ENCODE measurements at places on chromosomes 11 and 22.

DNA sequence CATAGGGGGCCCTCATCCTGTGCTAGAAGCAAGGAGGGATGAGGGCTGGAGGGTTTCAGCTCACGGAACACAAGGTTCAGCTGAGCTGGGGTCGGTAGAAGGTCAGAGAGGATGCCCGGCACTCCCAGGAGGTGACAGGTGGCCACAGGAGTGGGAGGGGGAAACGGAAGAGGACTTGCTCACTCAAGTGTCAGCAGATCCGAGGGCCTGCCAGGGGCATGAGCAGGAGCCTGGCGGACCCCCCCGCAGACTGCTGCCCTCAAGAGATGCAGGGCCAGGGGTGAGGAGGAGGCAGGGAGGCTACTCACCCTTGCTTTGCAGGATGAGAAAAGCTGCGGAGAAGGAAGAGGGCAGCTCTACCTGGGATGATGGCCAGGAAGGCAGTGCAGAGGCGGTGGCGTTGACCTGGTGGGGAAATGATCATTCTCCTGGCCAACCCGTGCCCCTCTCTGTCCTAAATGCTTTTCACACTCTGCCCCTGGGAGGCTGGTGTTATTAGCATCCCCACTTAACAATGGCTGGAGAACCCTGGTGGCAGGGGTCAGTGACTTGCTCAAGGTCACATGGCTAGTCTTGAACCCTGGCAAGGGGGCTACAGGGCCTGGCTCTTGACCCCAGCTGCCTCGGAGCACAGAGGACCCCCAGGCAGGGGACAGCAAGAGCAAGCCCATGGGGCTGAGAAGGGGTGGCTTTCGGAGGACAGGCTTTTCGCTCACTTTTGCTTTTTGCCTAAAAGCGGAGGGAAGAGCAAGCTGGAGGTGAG, 30.1 kb upstream of the CSNK1E start:
- DNase-seq = no peak

DNA sequence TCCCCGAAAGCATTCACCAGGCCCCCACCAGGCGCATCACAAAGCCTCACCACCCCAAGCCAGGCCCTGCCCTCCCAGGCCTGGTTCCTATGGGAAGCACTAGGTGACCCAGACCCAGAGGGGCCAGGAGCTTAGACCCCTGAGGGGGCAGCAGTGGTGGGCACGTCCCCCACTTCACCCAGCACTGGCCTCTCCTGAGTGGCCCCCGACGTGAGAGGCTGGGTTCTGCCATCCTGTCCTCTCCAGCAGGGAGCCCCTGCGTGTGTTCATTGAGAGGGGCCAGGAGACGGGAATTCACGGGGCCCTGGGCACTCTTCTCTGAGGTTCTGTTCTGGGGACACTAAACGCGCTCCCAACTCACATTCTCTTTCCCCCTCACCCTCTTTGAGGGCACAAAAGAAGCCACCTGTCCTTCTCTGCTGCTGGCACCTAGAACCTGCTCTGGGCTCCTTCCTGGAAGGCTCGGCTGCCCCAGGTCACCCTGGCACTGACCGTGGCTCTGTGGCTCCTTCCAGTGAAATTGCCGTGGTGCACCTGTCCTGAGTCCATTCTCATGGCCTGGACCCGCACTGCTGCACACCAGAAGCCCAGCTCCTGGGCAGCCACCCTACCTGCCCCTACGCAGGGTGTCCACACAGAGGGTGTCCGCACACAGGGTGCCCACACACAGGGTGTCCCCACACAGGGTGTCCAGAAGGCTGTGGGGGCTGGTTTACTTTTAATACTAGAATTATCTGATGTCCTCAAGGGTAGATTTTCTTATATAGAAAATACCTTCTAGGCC, 12.2 kb downstream of the PTDSS2 start:
- no peak for DNase-seq

DNA sequence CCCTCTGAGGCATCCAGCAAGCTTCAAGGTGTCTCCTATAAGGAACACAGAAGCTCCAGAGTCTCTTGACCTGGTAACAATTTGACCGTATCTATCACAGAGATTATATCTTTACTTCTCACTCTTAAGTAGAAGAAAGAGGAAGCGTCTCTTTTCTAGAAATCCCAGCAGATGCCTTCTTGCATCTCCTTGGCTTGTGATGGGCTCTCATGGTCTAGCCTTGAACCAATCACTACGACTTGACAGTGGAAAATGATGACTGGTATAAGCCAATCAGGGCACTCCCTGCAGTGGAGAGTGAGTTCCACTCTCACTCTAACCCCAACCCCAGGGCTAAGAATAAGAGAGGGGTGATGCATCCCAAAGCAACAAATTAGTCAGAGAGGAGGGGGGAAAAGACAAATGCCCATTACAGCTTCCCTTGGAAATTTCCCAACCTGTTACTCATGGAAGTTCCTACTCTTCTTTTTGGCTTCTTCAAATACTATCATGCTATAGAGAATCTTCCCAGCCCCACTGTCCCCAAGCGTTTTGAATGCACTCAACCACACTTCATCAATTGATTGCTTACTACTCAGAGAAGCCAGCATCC, 293.5 kb downstream of the MN1 start:
- DNase-seq = no peak

- peak; percentile 32 for DNase-seq
These were observed 405 bp downstream of the SFI1 start for GRCh38 chr22:31496735-31497146.

DNA sequence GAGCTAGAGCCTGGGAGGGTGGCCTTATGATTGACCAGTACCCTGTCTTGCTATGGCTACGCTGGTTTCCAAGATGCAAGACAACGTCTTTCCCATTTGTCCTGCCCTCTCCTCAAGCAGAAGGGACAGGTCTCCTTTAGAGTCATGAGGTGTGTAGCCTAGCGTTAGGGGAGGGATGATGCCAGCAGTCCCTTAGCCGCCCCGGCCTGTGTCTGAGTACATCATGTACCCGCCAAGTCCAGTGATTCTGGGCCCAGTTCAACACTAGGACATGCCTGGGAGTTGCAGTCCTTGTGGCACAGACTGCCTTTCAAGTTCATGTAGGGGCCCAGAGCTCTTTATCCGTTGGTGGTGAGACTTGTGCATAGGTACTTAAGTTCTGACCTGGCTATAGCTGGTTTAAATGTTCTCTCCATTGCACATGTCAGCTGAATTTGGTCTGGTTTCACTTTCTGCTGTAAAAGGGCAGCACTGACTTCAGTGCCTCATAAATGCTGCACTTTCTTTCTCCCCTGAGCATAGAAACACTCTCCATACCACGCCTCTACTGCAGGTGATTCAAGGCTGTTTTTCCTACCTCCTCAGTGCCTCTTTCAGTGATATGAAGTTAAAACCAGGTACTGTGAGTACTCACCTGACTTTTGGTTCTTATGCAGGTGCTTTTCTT, 151.1 kb downstream of the METTL15 start:
- no peak for DNase-seq

- DNase-seq = peak; percentile 45
These were observed 40.2 kb downstream of the MACROD1 start for GRCh38 chr11:64125676-64126075.

- DNase-seq = no peak
These were observed 31.3 kb upstream of the TCF20 start for GRCh38 chr22:42301742-42302102.

GRCh38 chr22:36332623-36333332, 55.0 kb downstream of the MYH9 start:
- DNase-seq = peak; percentile 63

DNA sequence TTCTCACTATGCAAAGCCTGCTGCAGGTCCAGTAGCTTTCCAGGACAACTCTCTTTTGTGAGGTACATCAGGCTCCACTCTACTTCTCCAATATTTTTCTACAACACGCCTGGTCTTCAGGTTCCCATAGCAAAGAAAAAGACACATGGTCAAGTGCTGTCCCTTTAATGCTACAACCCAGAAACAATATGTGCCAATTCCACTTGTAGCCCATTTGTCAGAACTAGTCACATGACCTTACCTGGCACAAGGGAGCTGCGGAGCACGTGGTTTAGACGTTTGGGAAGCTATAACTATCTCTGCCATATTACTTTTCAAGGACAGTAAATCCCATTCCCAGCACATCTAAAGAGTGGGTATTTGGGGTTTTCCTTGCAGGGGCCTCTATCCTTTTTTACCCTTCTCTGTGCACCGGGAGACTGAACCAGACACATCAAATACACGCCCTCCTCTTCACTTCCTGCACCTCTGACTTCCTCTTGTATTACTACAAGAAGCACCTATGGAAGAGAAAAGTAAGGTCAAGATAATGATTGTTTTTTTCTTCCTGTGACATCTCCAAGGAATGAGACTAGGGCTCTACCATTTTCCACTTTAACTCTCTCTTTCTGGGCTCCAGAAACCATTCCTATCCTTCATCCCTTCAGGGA, 237.6 kb downstream of the ETS1 start:
- no peak for DNase-seq

DNA sequence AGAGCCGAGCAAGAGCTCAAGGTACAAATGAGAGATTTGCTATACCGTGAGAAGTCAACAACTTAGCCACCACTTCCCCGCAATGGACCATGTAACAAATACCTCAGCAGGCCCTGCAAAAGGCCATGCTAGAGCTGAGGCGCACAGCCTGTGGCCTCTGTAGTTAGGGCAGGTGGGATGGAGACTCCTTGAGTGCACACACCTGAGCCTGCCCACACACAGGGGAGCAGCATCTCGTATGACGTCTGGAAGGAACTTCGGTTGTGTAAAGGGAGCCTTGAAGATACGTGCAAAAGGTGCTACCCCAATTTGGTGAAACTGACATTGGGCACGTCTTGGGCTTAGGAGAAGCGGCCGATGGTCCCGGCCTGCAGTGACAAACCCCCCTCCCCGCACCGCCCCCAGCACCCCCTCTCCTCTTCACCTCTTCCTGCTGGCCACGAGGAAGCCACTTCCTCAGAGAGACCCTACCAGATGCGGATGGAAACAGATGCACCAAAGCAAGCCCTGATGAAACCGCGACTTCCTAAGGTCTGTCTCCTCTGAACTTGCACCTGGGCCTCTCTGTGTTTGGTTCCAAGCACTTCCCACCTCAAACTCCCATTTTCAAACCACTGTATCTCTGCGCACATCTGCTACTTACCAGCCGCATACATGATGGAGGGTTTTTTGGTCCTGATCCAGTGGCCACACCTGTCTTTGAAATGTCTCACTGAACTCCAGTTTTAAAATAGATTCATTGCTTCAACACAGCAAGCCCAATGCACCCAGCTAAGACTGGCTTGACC, 10.6 kb downstream of the CDPF1 start:
- DNase-seq = peak; percentile 85

DNA sequence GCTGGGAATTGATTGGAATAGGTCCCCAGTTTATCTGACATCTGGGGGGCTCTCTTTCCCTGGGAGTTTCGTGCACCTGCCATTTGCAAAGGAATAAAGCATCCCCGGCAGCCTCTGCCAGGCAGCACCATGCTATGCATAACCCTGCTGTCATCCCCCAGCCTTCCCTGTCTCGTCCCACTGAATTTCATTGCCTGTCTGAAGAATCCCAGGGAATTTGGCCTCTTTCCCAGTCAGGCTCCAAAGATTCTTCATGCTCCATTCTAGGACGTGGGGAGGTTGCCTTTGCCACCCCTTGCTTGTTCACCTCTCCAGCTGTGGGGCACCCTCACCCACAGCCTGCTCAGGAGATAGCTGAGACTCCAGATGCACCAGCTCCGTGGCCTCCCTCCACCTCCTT, 195.1 kb upstream of the TBCEL start:
- DNase-seq = no peak

DNA sequence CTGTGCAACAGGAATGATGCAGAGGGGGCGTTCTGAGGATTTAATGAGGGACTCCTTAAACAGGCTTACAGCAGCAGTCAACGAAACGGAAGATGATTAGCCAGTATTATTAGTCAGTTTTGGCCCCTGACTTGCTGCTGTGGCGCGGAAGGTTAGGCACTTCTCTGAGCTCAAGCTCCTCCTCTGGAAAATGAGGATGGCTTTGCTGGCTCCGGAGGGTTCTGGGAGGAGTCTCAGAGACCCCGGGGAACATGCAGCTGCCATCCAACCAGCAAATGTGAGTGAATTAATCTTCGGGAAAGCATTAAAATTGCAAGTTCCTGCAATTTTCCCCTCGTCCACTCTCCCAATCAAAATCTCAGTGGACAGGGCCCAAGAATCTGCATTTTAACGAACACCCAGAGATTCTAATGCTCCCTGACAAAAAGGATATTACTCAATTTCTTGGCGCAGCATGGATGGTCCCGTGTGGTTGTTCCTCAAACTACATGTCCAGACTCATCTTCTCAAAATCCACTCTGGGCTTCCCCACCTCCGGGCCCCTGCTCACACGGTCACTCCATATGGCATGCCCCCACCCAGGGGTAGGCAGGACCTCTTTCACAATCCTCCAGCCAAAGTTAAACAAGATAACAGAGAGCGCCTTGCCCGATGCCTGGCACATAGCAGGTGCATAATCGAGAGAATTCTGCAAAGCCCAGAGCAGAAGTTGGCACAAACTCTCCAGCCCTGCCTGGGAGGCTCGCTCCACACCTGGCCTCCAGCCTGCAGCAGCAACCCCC, 6.4 kb downstream of the ELFN2 start:
- peak; percentile 28 for DNase-seq

GRCh38 chr11:17979770-17980371, 33.0 kb downstream of the SERGEF start:
- DNase-seq = peak; percentile 46

DNA sequence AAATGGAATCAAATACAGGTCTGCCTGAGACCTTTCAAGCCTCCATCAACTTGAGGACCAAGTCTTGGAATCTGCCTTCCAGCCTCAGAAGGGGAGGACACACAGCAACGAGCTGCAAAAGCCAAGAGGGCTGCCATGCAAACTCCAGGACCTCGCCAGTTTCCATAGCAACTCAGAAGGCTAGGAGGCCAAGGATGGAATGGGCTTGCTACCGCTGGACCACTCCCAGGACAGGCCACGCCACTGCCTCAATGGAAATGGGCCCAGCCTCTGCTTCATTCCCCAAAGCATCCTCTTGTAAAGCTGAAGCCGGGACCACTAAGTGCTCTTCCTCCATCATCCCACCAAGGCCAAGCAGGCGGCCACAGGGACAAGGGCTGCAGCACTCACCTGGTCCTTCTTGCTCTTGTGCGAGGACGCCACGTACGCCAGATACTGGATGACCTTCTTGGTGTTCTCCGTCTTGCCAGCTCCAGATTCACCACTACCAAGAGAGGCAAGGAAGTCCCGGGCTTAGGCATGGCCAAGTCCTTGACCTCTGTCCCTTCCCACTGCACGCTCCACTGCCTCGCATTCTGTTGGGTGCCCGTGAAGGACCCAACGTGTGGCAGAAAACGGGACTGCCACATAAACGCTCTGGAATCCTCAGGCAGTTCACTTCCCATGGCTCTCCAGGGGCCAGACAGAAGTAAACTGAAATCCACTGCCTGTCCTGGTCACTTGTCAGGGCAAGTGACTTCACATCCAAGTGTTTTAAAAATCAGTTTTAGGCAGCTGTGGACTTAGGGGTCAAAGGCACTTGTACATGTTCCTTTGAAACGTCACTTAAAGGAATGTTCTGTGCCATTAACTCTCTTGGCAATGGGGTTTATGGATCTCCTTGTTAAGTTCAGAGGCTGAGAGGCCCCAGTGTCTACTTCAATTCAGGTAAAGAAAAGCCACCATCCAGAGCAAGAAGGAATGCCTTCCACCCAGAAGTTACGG, 61.3 kb downstream of the MYH9 start:
- no peak for DNase-seq

- no peak for DNase-seq
These were observed 704.0 kb downstream of the KCNA4 start for GRCh38 chr11:29312812-29313211.

All from common myeloid progenitor, CD34-positive (primary cell).